WERI-Rb-1 (cell line): ENCODE measurements at places on chromosomes 7 and 10.

- peak; percentile 19 for DNase-seq
Measured at GRCh38 chr7:48035967-48036478, 680 bp downstream of the C7orf57 start.

GRCh38 chr7:12504149-12504548, 66.4 kb upstream of the SCIN start:
- DNase-seq = no peak

- DNase-seq = no peak
Measured at GRCh38 chr10:88138319-88138848, 275.0 kb downstream of the PTEN start.

GRCh38 chr7:31003721-31004120, 40.0 kb downstream of the GHRHR start:
- DNase-seq = no peak

DNA sequence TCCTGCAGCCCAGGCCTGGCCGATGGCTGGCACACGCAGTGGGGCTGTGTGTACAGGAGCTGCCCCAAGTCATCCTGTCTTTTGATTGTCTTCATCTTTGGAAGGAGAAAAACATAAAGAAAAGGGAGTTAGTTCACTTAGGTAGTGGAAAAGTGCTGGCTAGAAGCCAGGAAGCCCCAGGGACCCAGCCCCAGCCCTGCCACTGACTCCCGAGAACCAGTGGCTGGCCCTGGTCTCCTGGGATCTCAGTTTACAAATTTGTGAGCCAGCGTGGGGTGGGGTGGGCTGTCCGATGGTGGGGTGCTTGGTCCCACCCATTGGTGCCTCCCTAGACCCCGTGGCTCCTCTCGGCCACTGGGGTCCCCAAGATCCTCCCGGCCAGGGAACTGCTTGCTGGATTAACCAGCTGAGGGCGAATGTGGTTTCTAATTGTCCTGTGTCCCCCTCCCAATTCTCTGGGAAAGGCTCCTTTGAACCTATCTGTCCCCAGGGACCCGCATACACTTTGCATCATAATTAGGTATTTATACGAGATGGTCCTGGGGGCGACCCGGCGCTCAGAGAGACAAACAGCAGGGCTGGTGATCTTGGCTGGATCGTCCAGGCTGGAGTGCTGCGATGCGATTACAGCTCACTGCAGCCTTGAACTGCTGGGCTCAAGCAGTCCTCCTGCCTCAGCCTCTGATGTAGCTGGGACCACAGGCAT, 16.3 kb upstream of the CHST12 start:
- DNase-seq = no peak

GRCh38 chr10:117096599-117097201, 41.4 kb downstream of the VAX1 start:
- DNase-seq = peak; percentile 24
